Choroid plexus epithelial cell (primary cell): ENCODE measurements at places on chromosomes 4 and X.

GRCh38 chr4:94414907-94415306 is 36.8 kb upstream of the PDLIM5 start:
- DNase-seq, result no peak

- no peak for DNase-seq
These were observed 210.9 kb upstream of the ATOH1 start for GRCh38 chr4:93617606-93618005.

GRCh38 chr4:24794051-24794450 is 1.3 kb upstream of the SOD3 start:
- DNase-seq, result no peak

DNA sequence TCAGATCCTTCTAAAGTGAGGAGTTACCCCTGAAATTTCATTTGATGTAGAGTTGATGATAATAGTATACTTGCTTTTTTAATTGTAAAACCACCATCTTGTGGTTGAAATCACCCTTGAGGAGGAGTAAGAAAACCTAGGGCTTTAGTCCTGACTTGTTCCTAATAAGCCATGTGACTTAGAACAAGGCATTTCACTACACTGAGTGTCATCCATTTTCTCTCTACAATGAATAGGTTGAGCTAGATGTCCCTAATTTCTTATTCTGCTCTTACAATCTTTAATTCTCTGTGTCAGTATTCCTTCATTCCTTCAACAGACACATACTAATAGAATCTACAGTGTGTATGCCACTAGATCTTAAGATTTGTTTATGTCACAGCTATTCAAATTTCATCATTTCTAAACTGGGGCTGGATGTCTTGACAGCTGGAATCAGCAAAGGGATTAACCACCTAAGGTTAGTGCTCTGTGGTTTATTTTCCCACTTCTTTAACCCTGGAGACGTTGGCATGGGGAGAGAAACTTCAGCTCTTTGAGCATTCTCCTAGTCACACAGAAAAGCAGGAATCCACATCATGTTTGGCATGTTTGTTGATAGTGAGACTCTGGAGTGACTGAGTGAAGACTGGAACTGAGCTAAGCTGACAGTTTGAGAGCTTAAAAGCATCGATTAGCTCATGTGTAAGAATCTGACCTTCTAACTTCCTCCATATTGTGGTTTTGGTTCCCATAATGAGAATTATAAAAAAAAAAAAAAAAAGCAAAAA is 246.3 kb downstream of the NDST4 start:
- DNase-seq, result no peak
